Fibroblast of mammary gland (primary cell): ENCODE measurements at places on chromosomes 3 and 15.

DNA sequence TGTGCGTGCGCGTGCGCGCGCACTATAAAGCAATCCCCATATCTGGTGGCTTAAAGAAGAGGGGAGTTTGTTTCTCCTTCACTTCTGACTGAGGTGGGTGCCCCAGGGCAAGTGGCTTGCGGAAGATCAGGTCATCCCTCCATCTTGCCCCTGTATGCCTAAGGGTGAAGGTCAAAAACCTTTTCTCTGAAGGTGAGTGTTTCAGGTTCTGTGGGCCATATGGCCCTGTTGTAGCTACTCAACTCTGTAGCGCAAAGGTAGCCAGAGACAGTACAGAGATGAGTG is 5.5 kb downstream of the ABTB1 start:
- no peak for DNase-seq

- DNase-seq, result no peak
Observed at GRCh38 chr3:72247645-72248388, 462.9 kb upstream of the PROK2 start.

DNA sequence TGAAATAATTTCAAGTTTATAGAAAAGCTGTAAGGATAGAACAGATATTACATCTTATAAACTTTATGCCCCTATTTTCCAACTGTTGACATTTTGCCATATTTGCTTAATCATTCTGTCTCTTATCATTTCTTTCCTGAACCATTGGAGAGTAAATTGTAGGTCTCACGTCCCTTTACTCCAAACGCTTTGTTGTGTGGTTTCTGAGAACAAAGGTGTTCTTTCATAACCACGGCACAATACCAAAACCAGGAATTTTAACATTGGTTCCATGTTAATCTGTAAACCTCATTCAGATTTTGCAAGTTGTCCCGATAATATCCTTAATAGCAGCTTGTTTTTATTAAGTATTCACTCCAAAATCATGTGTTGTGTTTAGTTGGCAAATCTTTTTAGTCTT is 134.8 kb downstream of the AKAP13 start:
- DNase-seq, result no peak

- peak; percentile 51 for DNase-seq
Observed at GRCh38 chr3:191366675-191367074, 36.3 kb upstream of the UTS2B start.

GRCh38 chr3:157232141-157232540 is 72.2 kb upstream of the CCNL1 start:
- DNase-seq, result no peak

DNA sequence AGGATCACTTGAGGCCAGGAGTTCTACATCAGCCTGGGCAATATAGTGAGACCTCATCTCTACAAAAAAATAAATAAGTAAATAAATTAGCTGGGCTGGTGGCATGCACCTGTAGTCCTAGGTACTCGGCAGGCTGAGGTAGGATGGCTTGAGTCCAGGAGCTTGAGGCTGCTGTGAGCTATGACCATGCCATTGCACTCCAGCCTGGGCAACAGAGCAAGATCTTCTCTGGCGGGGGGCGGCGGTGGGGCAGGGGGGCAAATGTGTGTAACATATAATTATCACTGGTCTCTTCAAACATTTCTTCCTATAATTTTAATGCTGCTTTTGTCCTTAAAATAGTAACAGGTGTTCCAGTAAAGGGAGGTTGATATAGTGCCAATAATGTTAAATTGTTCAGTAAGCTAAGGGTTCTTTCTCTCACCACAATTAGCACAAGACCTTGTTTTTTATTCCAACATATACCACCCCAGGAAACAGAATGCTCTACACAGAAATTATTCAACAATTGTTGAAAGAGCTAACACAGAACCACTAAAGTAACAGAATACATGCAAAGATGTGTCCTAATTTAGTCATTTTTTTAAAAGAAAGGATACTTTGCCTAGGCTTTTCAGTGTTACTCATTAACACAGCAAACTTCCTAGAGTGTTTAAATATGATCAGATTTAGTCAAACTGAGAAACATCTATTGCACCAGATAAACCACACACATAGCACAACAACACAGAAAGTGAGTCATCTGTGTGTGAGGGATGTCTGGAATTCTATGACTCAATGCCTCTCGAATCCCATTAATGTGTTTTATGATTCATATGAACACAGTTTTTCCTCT is 29.1 kb downstream of the ANKRD28 start:
- DNase-seq, result peak; percentile 98

DNA sequence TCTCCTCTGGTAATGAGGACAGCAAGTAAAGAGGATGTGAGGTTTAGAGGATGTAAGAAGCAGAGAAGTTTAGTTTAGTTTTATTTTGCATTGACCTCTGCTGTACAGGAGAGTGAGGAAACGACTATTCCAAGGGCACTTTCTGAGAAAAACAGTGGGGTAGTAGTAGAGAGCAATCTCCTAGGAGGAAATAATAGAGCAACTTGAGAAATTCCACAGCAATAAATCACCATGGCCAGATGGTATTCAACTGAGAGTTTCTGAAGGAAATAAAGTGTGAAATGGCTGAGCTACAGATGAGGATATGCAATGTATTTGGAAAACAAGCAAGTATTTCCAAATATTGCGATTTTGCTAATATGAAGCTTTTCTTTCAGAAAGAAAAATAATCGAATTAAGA is 118.9 kb downstream of the DPH6 start:
- DNase-seq, result peak; percentile 80

DNA sequence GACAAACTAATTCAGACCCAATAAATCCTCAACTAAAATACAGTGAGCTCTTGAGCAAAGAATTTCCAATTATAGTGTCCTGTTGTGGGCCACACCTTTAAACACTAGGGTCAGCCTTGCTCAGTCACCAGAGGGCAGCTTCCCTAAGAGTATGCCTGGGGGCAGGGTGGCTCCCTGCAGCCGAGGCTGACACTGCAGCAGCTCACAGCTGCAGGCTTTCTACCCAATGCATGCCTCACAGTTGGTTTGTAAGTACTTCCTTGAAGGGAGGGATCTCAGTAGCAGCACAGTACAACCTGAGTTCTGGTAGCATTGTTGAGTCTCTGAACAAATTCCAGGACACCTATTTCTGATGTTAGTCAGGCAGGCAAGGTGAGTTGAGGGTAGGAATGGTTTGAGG is 335.6 kb downstream of the TUSC7 start:
- DNase-seq, result no peak

DNA sequence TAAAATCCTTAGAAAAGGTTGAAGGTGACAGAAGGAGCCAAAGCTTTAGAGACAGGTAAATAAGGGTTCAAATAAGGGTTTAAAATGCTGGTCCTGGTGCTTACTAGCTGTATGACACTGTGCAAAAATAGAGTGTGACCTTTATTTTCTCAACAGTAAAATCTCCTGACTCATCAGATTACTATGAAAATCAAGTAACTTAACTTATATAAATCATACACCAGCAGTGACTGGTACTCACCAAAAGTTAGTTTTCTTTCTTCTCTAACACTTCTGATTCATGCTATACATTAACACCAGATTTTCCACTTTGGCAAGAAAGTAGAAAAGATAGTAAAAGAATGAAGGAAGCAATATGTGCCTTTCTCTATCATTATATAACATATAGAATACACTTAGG is 205.9 kb upstream of the GBE1 start:
- DNase-seq, result no peak

- no peak for DNase-seq
Observed at GRCh38 chr15:78374436-78375393, 34.6 kb downstream of the CRABP1 start.

GRCh38 chr15:69107025-69107620 is 53.3 kb upstream of the GLCE start:
- no peak for DNase-seq

- DNase-seq, result no peak
Observed at GRCh38 chr15:62643572-62643971, 399.0 kb upstream of the TPM1 start.
